Putamen (tissue), 1 donor: ENCODE measurements at places on chromosomes 3 and 15.

GRCh38 chr3:188581365-188581764 lies 427.4 kb downstream of the LPP start:
- no peak for DNase-seq

DNA sequence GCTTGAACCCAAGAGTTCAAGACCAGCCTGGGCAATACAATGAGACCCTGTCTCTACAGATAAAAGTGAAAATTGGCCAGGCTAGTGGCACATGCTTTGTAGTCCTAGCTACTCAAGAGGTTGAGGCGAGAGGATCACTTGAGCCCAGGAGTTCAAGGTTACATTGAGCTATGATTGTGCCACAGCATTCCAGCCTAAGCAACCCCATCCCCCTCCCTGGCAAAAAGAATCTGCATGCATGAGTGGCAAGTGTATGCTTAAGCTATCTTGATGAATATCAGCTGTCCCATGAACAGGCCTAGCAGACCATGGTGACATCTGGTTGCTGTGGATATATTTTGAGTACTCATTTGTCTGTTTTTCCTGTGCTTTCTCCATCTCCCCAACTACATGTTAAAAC lies 4.7 kb downstream of the ATRIP start:
- no peak for DNase-seq

DNA sequence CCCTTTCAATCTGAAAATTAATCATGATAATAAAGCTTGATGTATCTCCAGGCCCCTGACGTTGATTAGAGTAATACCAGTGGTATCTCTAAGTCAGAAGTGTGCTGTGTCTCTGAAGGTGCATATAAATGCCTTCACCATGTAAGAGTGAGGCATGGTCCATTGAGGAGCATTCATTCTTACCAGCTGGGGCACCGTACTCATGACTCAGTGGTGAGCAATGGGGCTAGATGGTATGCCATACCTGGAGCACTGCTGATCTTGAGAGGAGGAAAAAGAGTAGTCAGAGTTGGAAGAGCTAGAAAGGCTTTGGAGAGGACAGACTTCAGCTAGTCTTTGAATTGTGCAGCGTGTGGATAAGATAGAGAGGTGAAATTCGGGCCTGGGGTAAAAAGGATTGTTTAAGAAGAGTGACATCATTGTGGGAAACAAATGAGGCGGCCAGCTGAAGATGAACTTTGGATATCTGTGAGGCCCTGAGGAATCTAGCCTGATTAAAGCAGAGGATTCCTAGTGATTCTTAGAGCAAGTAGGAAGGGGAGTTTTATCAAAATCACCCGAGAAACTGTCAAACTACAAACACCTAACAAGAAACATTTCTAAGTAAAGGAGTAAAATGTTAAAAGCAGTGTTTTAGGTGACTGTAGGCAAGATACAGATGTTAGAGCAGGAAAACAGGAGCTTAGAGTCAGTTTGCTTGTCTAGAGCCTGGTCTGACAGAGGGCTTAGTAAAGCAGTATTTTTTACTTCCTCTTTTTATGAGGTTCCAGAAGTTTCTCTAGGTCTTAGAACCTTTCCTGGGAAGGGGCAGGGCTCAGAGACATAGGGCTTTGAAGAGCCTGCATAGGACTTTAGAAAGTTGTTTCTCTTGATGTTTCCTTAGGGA lies 13.6 kb downstream of the TMOD3 start:
- no peak for DNase-seq

DNA sequence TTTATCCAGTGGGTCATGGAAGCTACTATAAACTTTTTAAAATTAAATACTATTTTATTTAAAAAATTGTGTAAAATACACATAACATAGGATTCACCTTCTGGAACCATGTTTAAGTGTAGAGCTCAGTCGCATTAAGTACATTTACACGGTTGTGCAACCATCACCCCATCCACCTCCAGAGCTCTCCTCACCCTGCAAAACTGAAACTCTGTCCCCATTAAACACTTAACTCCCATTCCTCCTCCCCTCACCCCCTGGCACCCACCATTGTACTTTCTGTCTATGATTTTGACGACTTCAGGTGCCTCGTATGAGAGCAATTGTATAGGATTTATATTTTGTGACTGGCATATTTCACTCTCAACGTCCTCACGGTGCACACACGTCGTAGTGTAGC lies 70.7 kb downstream of the APBA2 start:
- no peak for DNase-seq

DNA sequence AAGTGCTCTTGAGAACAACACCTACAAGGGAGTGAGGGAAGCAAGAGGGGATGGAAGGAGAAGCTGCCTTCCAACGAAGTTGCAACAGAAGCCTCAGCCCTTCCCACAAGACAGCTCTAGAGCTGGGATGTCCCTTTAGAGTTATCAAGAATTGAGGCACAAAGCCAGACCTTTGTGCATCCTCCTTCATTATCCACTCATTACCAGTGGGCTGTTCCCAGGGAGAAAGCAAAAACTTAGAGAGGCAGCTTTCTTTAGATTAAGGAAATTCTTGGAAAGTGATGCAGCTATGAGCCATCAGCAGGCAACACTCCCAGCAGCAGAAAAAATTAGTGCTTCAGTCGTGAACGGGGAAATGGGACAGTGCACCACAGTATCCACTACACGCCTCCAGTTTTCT lies 10.6 kb upstream of the CD96 start:
- no peak for DNase-seq

GRCh38 chr3:160754371-160754854 lies 1.6 kb upstream of the PPM1L start:
- peak; percentile 59 for DNase-seq

DNA sequence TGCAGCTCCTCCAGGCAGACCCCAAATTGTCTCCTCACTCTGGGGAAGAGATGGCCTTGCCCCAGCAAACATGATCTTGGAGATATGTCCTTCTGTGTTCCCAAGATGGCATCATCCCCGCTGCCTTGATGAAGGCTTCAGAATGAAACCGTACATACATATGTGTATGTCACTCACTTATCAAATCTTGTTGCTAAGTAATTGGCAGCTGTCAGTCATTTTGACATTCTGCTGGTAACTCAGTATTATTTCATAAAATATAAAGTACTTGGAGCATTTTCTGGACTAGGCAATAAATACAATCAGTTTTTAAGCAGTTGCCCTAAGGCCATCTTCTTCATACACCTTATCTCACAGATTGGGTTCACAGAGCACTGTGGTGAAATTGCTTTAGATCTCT lies 62.4 kb downstream of the ARNT2 start:
- no peak for DNase-seq

- DNase-seq = no peak
Observed at GRCh38 chr3:187223799-187224198, 26.5 kb downstream of the RTP1 start.

- peak; percentile 32 for DNase-seq
Observed at GRCh38 chr3:114128231-114128630, 50.6 kb downstream of the DRD3 start.

GRCh38 chr15:96333131-96334016 lies 2.9 kb downstream of the NR2F2 start:
- DNase-seq = no peak

DNA sequence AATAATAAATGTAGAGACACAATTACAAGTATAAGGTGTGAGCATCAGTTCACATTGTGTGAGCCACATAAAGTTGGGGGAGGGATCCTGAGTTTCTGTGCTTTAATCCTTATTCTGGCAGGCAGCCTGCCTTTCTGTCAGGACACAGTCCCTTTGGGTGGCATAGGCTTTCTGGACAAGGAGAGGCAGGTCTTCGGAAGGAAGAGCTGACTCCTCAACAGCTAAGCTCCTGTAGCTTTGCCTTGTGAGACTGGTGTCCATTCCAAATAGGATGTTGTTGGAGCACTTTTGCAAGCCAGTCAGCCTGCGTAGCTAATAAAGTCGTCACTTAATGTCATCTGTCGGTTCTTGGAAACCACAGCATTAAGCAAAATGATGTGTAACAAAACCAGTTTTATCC lies 151.9 kb upstream of the MCTP2 start:
- DNase-seq = no peak

GRCh38 chr15:67701669-67702068 lies 123.6 kb upstream of the SKOR1 start:
- DNase-seq = no peak

- peak; percentile 66 for DNase-seq
Observed at GRCh38 chr15:98715401-98715800, 67.1 kb downstream of the IGF1R start.

GRCh38 chr3:30554317-30554690 lies 52.1 kb upstream of the TGFBR2 start:
- no peak for DNase-seq

- DNase-seq = peak; percentile 39
Observed at GRCh38 chr15:61227950-61228936, 859 bp downstream of the RORA start.

GRCh38 chr15:68113273-68113672 lies 59.2 kb downstream of the PIAS1 start:
- DNase-seq = no peak

- peak; percentile 86 for DNase-seq
Observed at GRCh38 chr3:43286115-43286840, at the start of gene SNRK. Gene SNRK, plus strand, starts transcription at chr3:43286540. Its CDS starts 16,664 bp downstream, at chr3:43303204.

- DNase-seq = no peak
Observed at GRCh38 chr3:14935592-14936345, 11.6 kb upstream of the NR2C2 start.

DNA sequence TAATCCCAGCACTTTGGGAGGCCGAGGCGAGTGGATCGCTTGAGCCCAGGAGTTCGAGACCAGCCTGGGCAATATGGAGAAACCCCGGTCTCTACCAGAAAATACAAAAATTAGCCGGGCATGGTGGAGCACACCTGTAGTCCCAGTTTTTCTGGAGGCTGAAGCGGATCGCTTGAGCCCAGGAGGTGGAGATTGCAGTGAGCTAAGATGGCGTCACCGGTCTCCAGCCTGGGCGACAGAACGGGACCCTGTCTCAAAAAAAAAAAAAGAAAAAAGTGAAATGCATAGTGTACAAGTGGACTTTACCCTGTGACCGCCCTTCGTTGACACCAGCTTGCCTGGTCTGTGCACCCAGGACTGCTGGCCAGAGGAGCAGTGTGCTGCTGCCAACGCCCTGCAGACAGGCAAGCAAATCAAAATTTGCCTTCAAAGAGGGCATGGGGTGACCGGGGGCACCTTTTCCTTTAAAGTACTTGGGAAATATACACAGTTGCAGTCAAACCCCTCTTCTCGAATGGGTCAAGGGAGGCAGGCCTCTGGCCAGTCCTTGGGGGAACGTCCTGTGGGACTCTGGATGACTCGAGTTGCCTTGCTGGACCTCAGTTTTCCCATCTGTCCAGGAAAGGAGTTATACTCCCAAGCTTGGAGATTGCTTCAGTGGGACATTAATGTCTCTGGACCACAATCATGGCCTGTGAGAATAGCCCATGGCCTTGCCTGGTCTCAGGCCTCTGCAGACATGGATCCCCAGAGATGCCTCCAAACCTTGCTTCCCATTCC lies 1.0 kb downstream of the XYLB start:
- no peak for DNase-seq

DNA sequence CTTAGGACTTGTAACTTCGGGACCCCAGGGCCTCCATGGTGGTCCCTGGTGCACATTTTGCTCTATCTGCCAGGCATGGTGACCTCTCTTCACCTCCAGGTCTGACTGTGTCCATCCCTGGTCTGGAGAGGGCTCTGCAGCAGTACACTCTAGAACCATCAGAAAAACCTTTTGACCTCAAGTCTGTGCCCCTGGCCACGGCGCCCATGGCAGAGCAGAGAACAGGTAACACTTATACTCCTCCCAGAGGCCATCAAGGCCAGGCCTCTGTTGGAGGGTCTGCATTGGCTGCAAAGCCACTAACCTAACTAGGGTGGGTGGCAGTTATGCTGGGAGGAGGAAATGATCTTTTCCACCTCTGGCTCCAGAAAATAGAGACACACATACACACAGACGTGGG lies 10.3 kb upstream of the HMCES start:
- no peak for DNase-seq

- DNase-seq = peak; percentile 30
Observed at GRCh38 chr15:57384024-57384423, 7.7 kb downstream of the CGNL1 start.

- no peak for DNase-seq
Observed at GRCh38 chr3:119579366-119580066, at the start of gene ADPRH. Gene ADPRH, plus strand, starts transcription at chr3:119579492. Its CDS starts 2,678 bp downstream, at chr3:119582170.

- DNase-seq = no peak
Observed at GRCh38 chr15:62607643-62608042, 434.9 kb upstream of the TPM1 start.

DNA sequence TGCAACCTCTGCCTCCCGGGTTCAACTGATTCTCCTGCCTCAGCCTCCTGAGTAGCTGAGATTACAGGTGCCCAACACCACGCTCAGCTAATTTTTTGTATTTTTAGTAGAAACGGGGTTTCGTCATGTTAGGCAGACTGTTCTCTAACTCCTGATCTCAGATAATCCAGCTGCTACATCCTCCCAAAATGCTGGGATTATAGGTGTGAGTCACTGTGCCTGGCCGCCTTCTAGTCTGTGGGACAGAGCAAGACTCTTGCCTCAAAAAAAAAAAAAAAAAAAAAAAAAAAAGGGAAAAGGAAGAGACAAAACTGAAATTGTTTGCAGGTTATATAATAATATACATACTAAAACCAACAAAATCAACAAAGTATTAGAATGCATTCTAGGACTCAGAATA lies 215.2 kb downstream of the PCCB start:
- DNase-seq = no peak

DNA sequence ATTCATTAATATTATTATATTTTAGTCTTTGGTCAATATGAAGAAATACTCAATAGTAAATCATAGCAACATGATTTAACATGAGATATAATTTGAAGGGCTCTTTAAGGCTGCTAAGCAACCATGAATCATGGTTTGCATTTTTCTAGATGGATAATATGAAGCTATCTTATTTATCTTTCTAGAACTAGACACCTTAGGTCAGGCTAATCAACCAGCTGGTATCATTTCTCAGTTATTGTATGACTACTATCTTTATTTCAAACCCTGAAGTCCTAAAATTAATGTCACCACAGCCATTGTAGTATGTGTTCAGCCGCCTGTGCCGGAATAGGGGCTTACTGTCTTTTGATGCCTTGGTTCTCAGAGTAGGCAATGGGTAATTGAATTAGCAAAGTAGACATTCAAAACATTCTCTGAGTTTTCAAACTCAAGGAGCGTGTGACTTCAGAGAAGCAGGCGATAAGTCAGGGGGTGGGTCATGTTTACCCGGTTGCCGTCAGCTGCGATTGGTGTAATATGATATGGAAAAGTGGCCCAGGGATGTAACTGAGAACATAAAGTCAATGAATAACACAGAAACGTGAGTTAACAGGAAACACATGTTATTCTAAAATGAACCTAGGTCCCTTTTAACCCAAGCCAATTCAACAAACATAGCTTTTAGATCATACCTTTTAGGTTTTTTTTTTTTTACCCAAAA lies 93.4 kb upstream of the CTDSPL start:
- DNase-seq = no peak

DNA sequence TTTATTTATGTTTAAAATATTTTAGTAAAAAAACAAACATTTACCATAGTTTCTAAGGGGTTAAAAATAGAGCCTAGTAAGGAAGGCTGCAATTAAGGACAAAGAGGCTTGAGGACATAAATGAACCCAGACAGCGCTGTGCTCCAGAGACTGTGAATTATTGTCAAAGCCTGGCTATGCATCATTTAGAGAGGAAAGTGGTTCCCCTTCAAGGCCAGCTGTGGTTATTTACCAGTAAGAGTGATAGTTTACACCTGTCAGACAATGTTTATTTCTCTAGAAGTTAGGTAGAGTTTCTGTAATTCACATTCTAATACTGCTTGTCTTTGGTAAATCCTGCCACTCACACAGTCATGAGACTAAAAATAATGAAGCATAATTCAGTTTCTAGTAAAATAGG lies 32.4 kb upstream of the PIK3R4 start:
- no peak for DNase-seq

GRCh38 chr3:171828902-171829770 lies 14.0 kb upstream of the TMEM212 start:
- no peak for DNase-seq
